Osteocyte (in vitro differentiated cells): ENCODE measurements at places on chromosomes 2 and 18. TPM values are rescaled to one million over a fixed set of nuclear protein-coding genes. Genes with fewer than 3 reads are reported as not detected.

DNA sequence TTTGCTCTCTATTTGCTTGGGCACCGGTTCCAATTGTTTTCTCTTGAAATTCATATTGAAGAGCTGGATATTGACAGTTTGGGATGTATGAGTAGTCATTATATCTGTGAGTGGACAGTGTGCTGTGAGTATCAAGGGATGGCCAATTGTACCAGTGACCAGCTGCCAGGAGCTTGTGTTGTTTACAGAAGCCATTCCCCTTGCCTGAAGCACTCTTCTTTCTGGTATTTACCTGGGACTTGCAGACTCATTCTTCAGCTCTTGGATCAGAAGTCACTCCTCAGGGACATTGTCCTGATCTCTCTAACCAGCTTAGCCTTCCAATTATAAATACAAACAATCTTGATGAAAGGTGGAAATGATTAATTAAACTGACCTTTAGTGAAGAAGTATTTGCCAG lies 438.3 kb upstream of the LRATD1 start:
- H3K27me3 ChIP-seq = no peaks in the 10 kb centered on the region
- H3K4me3 ChIP-seq = no peak overlapping the region
- H3K27ac ChIP-seq = no peak overlapping the region
- DNase-seq = no peak

DNA sequence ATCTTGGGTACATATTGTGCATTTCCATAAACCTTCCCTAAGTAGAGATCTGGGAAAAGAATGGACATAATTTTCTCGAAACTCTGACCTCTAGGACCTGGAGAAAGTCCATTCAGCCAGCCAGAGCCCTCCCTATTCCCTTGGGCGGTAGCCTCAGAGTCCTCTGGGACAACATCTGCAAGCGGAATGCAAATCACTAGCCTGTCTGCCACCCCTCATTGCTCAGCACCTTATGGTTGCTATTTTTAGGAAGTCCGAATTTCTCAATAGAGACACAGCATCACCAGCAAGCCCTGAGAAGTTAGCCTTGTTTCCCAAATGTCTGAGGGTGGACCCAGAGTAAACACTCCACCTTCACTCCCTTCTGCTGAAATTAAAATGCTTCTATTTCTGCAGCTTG lies 17.6 kb upstream of the CD28 start:
- no peak overlapping the region for H3K4me3 ChIP-seq
- no peak for DNase-seq
- H3K4me1 ChIP-seq = peaks cover 69% of the 10 kb centered on the region
- no peaks in the 10 kb centered on the region for H3K36me3 ChIP-seq
- H3K27me3 ChIP-seq = no peaks in the 10 kb centered on the region

- no peaks in the 10 kb centered on the region for H3K4me1 ChIP-seq
- no peak for DNase-seq
- H3K36me3 ChIP-seq = no peaks in the 10 kb centered on the region
- H3K27me3 ChIP-seq = peaks cover 62% of the 10 kb centered on the region
- no peak overlapping the region for H3K4me3 ChIP-seq
Measured at GRCh38 chr2:120630031-120630701, 105.5 kb upstream of the GLI2 start.

- no peak overlapping the region for H3K4me3 ChIP-seq
- no peak for DNase-seq
- H3K4me1 ChIP-seq = peaks cover 51% of the 10 kb centered on the region
- H3K27me3 ChIP-seq = no peaks in the 10 kb centered on the region
- no peak overlapping the region for H3K27ac ChIP-seq
- H3K36me3 ChIP-seq = peaks cover 55% of the 10 kb centered on the region
Measured at GRCh38 chr2:100073110-100073509, 69.3 kb downstream of the AFF3 start.

DNA sequence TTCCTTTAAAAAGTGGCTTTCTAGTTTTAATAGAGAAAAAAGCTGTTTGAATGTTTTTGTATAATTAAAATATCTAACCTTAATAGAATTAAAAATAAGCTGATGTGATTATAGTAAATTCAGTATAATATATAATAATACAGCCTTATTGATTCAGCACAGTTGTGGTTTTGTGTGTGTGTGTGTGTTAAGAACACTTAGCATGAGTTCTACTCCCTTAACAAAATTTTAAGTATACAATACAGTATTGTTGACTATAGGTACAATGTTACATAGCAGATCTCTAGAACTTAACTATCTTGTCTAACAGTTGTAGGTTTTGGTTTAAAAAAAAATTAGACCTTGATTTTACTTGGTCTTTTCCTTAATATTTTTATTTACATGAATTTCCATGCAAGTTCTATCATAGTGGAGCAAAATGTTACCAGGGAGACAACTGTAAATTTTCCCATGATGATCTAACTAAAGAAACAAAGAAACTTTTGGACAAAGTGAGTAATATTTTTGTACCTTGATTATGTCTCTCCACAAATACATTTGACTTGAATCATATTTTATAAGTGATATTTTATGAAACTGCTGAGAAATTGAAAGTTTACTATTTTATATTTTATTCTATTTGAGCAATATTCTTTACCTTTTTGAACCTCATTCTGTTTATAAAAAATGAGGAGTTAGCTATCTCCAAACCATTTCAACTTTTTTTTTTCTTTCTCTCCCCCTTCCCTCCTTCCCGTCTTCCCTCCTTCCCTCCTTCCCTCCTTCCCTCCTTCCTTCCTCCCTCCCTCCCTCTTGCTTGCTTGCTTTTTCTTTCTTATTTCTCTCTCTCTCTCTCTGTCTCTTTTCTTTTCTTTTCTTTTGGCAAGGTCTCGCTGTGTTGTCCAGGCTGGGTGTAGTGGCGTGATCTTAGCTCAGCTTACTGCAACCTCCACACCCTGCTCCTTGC lies 46.3 kb downstream of the ZC3H6 start:
- H3K27me3 ChIP-seq = no peaks in the 10 kb centered on the region
- peak overlapping the region; percentile 56 for H3K27ac ChIP-seq
- no peak for DNase-seq
- peaks cover 26% of the 10 kb centered on the region for H3K4me1 ChIP-seq

- DNase-seq = no peak
- H3K27ac ChIP-seq = peak overlapping the region; percentile 67
- no peaks in the 10 kb centered on the region for H3K27me3 ChIP-seq
Measured at GRCh38 chr2:237227592-237228280, 142.0 kb downstream of the COPS8 start.

DNA sequence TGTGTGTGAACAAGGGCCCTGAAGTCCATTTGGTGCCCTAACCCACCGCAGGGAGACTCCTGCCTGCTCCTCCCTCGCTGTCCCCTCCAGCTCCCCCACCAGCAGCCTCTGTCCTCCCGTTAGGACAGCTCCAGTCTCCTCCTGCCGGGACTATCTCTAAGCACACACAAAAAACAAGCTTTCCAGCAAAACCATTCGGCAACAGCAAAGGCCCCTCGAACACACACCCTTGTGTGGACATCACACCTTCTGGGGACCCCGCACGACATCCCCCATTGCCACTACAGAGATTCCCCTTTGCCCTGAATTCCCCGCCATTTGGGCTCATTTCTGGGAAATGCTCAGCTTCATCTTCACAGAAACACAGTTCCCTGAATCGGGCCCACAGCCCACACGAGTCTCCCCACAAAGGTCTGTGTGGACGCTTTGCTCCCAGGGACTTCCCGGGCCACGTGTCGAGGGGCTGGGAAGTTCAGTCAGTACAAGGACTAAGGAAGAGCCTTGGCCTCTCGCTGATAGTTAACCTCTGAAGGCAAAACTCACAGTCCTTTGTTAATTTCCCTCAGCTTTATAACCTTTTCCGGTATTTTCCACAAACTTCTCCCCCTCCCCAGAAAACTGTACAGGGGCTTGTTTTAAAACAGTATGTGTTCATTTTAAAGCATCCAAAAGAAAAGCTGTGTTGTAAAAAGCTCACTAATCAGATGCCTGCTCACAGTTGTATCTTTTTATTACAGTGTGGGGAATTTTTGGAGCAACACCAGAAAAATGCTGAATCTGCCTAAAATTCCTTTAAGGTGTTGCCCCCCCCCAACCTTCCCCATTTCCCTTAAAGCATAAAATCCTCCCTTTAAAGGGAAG lies 25.9 kb downstream of the SMAD7 start:
- no peaks in the 10 kb centered on the region for H3K27me3 ChIP-seq
- peaks cover 35% of the 10 kb centered on the region for H3K36me3 ChIP-seq
- peak overlapping the region; percentile 30 for H3K4me3 ChIP-seq
- DNase-seq = no peak

- H3K27ac ChIP-seq = no peak overlapping the region
- peaks cover 28% of the 10 kb centered on the region for H3K4me1 ChIP-seq
- no peaks in the 10 kb centered on the region for H3K36me3 ChIP-seq
- H3K27me3 ChIP-seq = no peaks in the 10 kb centered on the region
- H3K4me3 ChIP-seq = no peak overlapping the region
- no peak for DNase-seq
Measured at GRCh38 chr18:79400091-79400590, 4.4 kb downstream of the NFATC1 start.

GRCh38 chr18:34321066-34321465 lies 96.4 kb upstream of the NOL4 start:
- H3K27me3 ChIP-seq = peaks cover 4% of the 10 kb centered on the region
- H3K4me3 ChIP-seq = no peak overlapping the region
- H3K27ac ChIP-seq = no peak overlapping the region
- H3K36me3 ChIP-seq = no peaks in the 10 kb centered on the region

- no peaks in the 10 kb centered on the region for H3K36me3 ChIP-seq
- no peak overlapping the region for H3K27ac ChIP-seq
- H3K4me1 ChIP-seq = no peaks in the 10 kb centered on the region
- no peak for DNase-seq
- H3K4me3 ChIP-seq = no peak overlapping the region
Measured at GRCh38 chr2:23323917-23324680, 60.9 kb upstream of the KLHL29 start.

- no peaks in the 10 kb centered on the region for H3K36me3 ChIP-seq
- peak; percentile 69 for DNase-seq
- peaks cover 37% of the 10 kb centered on the region for H3K27me3 ChIP-seq
- peaks cover 4% of the 10 kb centered on the region for H3K4me1 ChIP-seq
Measured at GRCh38 chr2:133887676-133888040, 319.4 kb upstream of the NCKAP5 start.

- H3K27me3 ChIP-seq = no peaks in the 10 kb centered on the region
- H3K27ac ChIP-seq = no peak overlapping the region
- DNase-seq = no peak
- no peak overlapping the region for H3K4me3 ChIP-seq
Measured at GRCh38 chr2:61006486-61007105, 10.9 kb upstream of the PEX13 start.

- no peak for DNase-seq
- peaks cover 5% of the 10 kb centered on the region for H3K4me1 ChIP-seq
- H3K27me3 ChIP-seq = no peaks in the 10 kb centered on the region
- H3K27ac ChIP-seq = no peak overlapping the region
Measured at GRCh38 chr18:74631623-74632350, 34.1 kb downstream of the ZNF407 start.

GRCh38 chr18:3177902-3178687 lies 41.7 kb downstream of the MYOM1 start:
- no peaks in the 10 kb centered on the region for H3K36me3 ChIP-seq
- H3K27me3 ChIP-seq = no peaks in the 10 kb centered on the region
- no peak overlapping the region for H3K4me3 ChIP-seq
- DNase-seq = no peak
- peaks cover 29% of the 10 kb centered on the region for H3K4me1 ChIP-seq

- H3K4me3 ChIP-seq = no peak overlapping the region
- H3K36me3 ChIP-seq = no peaks in the 10 kb centered on the region
- DNase-seq = peak; percentile 0
- peaks cover 18% of the 10 kb centered on the region for H3K4me1 ChIP-seq
- no peaks in the 10 kb centered on the region for H3K27me3 ChIP-seq
- no peak overlapping the region for H3K27ac ChIP-seq
Measured at GRCh38 chr18:48459016-48459415, 49.8 kb upstream of the ZBTB7C start.

DNA sequence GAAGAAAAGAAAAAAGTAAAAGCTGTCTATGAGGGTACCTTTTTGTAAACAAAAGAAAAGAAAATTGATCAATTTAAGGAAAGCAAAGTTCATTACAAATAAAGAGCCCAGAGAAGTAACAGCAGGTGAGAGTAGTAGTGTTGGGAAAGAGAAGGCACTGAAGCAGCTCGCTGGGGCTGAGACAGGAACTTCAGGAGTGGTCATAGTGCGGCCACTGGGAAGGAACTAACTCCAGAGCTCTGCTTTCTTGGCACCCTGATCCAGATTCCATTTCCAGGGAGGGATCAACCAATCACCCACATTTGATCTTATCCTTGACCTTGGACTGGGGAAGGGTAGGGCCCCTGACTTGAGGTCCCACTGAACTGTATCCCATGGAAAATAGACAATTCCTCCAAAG lies 617.6 kb downstream of the CPS1 start:
- no peak overlapping the region for H3K27ac ChIP-seq
- no peak overlapping the region for H3K4me3 ChIP-seq
- no peaks in the 10 kb centered on the region for H3K4me1 ChIP-seq

- no peak for DNase-seq
- H3K27ac ChIP-seq = no peak overlapping the region
- H3K4me3 ChIP-seq = peak overlapping the region; percentile 22
- peaks cover 5% of the 10 kb centered on the region for H3K27me3 ChIP-seq
Measured at GRCh38 chr2:19350678-19351401, 7.6 kb downstream of the OSR1 start.

DNA sequence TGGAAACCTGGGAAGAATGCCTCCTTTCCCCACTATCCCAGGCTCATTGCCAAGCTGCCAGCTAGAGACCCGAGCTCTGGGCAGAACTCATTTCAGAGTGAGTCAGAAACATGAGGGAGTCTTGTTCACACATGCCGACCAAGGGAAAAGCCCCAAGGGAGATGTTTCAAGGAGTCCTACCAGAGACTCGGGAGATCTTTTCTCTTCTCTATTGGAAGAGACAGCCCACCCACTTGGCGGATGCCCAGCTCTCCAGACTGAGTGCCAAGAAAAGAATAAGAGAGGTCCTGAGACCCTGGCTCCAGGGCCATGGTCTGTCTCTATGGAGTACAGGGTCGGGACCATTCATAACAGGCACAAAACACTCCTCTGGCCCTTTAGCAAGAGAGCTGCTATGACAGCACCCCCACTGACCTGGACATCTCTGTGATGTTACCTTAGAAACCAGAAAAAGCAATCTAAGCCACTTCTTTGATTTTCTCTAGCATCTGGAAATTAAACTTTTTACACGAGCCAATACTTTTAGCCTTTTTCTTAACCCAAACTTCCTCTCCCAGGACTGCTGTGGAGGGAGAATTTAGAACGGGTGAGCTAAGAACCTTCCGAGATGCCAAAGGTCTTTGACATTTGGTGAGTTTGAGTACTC lies 18.5 kb upstream of the IGFBP5 start:
- H3K4me3 ChIP-seq = no peak overlapping the region
- H3K27me3 ChIP-seq = peaks cover 8% of the 10 kb centered on the region
- peak; percentile 86 for DNase-seq
- peaks cover 3% of the 10 kb centered on the region for H3K36me3 ChIP-seq

DNA sequence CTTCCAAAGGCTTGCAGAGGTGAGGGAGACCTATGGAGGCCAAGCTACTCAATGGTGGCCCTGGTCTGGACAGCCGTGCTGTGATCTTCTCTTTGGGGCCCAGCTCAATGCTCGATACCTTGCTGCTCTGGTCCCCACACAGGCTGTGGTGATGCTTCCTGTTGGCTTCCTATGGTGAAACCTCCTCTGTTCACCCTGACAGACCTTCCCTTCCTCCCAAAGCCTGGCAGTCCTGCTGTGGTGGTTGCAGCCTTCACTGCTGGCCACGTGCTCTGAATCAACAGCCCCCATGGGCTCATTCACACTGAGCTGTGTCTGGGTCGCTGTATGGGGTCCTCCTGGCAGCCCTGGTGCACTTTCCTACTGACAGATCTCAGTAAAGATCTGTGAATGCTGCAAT lies 31.0 kb upstream of the GALR1 start:
- no peaks in the 10 kb centered on the region for H3K4me1 ChIP-seq
- DNase-seq = no peak
- no peaks in the 10 kb centered on the region for H3K36me3 ChIP-seq
- H3K27me3 ChIP-seq = peaks cover 42% of the 10 kb centered on the region
- H3K27ac ChIP-seq = no peak overlapping the region

VWA3B gene
- not detected in 2 replicates for total RNA-seq

FN1 gene
- 16,854 and 18,487 TPM in 2 replicates for total RNA-seq

REG1B gene
- total RNA-seq = not detected in 2 replicates

FOXI3 gene
- total RNA-seq = not detected in 2 replicates

MARS2 gene
- 3.8 and 4.2 TPM in 2 replicates for total RNA-seq

PID1 gene
- not detected in 2 replicates for total RNA-seq
